ENCODE measurements at places on chromosomes 6 and 20.
A peak's percentile ranks its signal among the peaks of the same experiment; 100 is the strongest.

DNA sequence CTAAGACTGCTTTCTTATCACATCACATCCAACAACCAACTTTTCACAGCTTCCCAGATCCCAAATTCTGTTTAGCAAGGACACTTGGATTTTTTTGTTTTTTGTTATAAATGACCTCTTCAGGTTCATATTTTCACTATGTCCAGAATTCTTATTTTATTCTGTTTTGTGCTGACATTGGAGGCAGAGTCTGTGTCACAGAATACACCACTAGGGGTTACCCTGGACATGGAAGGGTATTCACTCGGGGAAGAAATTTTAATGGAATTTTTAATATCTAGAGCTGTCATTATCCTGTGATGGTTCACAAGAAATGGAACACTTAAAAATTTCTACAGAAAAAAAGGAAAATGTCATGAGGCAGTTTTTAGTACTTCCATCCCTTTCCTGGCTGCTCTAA is 12.0 kb upstream of the SLC2A12 start:
- DNase-seq = no peak

GRCh38 chr6:168442646-168443045 is 1.7 kb downstream of the SMOC2 start:
- no peak for DNase-seq

- no peak for DNase-seq
These were observed 162.6 kb downstream of the KIF16B start for GRCh38 chr20:16410626-16411025.

GRCh38 chr20:4684837-4685413 is 36.8 kb upstream of the PRND start:
- DNase-seq = peak; percentile 72

- DNase-seq = no peak
These were observed 173.8 kb downstream of the VEGFA start for GRCh38 chr6:43943781-43944250.

GRCh38 chr20:41339957-41340326 is 679 bp upstream of the LPIN3 start:
- DNase-seq = peak; percentile 65

GRCh38 chr6:95545226-95545625 is 32.1 kb upstream of the MANEA start:
- DNase-seq = no peak

GRCh38 chr20:49656304-49656703 is 57.4 kb downstream of the B4GALT5 start:
- peak; percentile 15 for DNase-seq

GRCh38 chr6:106844930-106845329 is 129.6 kb downstream of the CD24 start:
- DNase-seq = no peak

GRCh38 chr6:2914318-2914660 is 11.2 kb upstream of the SERPINB9 start:
- DNase-seq = no peak

DNA sequence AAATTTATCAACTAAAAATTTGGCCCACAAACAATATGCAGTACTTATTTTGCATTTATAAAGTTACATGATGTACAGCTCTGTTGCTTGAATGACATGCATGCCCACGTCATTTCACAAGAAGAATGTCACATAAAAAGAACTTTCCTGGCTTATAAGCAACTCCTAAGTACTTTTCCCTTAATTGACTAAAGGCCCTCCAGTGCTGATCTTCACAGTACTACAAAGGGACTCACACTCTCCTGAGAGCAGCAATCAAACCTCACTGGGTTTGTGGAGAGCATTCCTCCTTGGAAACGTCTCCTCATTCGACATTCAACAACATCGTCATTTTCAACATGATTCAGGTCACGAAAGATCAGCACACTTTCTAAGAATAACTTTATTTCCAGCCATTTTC is 111.1 kb downstream of the IPCEF1 start:
- no peak for DNase-seq

DNA sequence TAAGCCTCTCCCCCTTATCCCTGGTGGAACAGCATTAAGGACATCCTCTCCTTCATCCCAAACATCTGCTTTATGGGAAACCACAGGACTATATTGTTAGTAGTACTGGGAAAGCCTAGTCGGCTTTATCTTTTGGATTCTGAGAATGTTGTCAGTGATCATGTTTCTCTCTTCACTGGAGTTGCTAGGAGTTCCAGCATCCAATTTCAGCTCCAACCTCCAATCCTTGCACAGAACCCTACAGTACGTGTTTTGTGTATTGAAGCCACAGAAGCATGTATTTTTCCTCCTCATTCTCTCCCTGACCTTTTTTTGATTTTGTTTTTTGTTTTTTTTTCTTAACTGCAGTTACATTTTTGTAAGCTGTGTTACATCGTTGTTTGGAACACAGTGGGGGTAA is 84.0 kb downstream of the PHACTR3 start:
- no peak for DNase-seq

- DNase-seq = peak; percentile 68
These were observed 2.8 kb upstream of the HTR1B start for GRCh38 chr6:77466055-77466450.

DNA sequence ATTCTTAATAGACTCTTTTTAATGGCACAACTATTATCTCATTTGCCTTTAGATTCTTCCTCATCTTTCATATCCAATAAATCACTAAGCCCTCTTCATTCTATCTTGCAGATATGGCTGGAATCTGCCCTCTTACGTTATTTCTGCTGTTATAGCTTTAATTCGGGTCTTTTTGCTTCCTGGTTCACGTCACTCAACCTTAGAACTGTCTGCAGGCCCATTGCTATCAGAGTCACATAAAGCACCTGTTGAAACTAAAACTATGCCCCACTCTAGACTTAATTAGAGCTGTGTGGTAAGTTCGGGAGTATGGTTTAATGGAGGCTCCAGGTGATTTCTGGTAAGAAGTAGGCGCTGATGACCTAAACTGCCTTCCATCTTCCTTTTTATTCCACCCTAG is 988 bp downstream of the QRSL1 start:
- no peak for DNase-seq

- no peak for DNase-seq
These were observed 189.6 kb upstream of the MAN1A1 start for GRCh38 chr6:119539066-119539746.

DNA sequence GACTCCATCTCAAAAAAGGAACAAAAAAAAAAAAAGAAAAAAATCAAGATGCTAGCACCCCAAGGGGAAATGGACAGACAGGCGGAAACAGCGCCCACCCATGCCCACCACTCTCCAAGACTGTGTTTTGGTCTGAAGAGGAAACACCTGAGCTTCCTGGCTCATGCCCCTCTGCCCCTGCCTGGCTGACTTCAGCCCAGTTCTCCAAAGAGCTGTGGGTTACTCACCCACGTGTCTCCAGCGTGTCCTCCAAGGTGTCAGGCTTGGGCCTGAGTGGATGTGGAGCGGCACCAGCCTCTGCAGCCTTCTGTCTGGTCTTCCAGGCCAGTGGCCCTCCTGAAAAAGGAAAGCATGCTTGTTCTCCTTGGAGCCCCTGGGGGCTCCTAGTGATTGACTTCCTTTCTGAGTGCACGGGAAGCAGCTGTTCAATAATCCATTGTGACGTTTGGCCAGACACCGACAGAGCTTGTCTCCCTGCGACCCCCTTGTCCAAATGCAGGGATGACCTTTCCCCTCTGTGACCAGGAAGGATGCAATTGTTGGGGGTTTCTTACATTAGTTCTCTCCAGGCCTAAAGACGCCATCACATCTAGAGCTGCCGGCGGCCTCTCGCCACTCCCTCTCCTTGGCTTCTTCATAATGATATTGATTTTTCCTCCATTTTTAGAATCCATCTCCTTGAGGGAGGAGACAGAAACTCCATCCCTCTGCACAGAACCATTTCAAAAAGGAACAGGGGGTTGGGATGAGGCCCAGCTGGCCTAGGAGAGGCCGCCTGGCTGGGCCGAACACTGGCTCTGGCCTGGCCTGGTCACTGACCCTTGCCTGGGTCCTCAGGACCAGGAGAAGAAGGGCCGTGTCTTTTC is 58.4 kb downstream of the ADNP start:
- no peak for DNase-seq

DNA sequence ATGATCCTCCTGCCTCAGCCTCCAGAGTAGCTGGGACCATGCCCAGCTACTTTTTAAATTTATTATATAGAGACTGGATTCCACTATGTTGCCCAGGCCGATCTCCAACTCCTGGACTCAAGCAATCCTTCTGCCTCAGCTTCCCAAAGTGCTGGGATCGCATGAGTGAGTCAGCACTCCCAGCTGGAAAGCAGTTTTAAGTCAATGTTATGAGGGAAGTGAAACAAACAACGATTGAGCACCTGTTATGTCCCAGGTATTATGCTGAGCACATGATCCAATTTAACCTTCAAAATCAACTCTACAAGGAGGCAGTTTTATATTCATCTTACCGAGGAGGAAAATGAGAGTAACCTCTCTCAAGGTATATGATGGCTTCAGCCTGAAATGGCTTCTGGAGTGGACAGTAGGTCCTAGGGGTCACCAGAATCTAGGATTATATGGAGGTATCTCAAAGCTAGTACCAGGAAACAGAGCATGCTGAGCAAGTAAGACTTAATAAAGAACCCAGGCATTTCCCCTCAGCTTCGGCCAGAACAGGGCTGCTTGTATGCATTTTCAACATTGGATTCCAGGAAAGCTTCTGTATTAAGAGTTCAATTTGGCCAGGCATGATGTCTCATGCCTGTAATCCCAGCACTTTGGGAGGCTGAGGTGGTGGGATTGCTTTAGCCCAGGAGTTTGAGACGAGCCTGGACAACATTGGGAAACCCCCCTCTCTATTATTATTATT is 55.0 kb downstream of the EDN1 start:
- DNase-seq = no peak

DNA sequence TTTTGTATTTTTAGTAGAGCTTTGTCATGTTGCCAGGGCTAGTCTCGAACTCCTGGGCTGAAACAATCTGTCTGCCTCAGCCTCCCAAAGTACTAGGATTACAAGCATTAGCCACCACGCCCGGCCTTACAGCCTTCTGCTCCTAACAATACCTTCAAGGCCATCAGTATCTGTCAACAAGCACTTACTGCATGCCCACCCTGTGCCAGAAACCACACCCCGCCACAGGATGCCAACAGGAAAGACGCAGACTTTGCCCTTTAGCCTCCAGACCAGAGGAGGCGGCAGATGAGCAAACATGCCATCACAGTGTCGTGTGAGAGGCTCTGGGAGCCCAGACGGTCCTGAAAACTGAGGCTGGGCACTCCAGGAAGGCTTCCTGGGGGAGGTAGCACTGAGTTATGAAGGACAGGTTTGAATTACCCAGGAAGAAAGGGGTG is 34.7 kb upstream of the TGM3 start:
- DNase-seq = no peak

- no peak for DNase-seq
These were observed 80.8 kb downstream of the PTPRK start for GRCh38 chr6:128439627-128440026.

DNA sequence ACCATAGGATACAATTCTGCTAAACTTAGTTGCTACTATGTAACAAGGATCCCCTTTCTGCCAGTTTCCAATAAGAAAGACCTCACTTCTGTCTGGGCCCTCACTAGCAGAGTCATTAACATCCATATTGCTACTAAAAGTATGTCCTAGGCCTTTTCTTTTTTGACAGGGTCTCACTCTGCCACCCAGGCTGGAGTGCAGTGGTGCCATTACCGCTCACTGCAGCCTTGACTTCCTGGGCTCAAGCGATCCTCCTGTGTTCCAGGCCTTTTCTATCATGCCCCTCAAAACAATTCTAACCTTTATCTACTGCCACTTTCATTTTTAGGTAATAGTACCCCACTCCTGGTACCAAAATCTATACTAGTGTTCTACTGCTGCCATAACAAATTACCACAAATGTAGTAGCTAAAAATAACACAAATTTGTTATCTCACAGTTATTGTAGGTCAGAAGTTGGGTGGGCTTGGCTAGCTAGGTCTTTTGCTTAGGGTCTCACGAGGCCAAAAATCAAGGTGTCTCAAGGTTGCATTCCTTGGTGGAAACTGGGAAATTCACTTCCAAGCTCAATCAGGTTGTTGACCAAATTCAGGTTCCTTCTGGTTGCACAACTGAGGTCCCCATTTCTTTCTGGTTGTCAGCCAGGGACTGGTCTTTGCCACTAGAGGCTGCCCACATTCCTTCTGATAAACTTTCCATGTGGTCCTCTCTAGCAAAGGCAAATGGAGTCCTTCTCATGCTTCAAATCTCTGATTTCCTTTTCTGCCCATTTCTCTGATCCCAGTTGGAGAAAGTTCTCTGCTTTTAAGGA is 3.0 kb downstream of the CSNK2A1 start:
- DNase-seq = no peak

GRCh38 chr20:62925420-62926228 is 681 bp downstream of the DIDO1 start:
- no peak for DNase-seq

DNA sequence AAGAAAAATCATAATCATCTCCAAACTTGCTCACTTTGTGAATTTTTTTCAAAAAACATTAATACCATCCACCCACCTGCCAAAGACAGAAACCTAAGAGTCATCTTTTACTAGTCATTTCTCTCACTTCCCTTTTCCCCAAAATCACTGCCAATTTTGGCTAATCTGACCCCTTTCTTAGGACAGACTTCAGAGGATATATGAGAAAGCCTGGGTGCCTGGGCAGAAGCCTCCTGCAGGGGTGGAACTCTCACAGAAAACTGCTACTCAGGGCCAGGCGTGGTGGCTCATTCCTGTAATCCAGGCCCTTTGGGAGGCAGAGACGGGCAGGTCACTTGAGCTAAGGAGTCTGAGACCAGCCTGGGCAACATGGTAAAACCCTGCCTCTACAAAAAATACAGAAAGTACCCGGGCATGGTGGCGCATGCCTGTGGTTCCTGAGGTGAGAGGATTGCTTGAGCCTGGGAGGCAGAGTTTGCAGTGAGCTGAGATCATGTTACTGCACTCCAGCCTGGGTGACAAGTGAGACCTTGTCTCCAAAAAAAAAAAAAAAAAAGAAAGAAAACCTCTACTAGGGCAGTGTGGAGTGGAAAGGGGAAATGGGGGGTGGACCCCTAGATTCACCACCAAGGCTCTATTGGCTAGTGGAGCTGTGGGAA is 3.8 kb downstream of the DEK start:
- DNase-seq = peak; percentile 54

Data from HFFc6 (cell line).